Activated CD8-positive, alpha-beta T cell treated with anti-CD3 and anti-CD28 coated beads for 36 hours (primary cell): ENCODE measurements at places on chromosomes 5 and 9.

GRCh38 chr5:120913396-120913795 is 449.3 kb downstream of the PRR16 start:
- no peak for DNase-seq

DNA sequence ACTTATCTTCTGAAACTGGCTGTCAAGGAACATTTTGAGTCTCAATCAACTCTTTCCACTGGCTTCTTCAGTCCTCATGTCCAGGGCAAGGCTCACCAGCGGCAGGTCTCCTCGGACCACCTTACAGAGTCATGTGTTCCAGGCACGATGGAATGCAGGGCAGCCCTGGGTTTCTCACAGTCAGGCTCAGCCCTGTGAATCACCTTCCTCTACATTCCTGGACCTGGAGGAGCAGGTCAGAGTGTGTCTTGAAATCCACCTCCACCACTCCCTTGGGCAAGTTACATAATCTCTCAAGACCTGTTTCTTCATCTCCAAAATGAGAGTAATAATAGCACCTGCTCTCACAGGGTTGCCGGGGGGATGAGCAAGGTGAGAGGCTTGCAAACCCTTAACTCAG is 16.0 kb downstream of the ENC1 start:
- no peak for DNase-seq

DNA sequence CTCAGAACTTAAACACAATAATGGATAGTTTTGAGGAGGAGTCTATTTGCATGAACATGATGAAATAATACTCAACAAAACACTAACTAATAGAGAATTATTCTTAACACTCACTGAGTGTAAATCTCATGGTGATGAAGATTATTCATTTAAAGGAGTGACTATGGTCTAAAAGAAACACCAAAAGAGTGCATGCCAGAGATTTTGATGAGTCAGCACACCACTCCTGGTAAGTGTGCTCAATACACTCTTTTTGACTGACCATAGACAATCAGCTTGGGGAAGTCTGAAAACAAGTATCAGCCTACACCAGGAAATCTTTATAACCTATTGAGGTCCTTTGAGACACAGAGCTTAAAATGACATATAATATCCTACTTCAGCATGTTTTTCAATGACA is 6.8 kb upstream of the FST start:
- no peak for DNase-seq

GRCh38 chr9:119009249-119009648 is 360.0 kb downstream of the BRINP1 start:
- no peak for DNase-seq

- DNase-seq: no peak
These were observed 134.6 kb downstream of the TTLL11 start for GRCh38 chr9:121958530-121958929.

- no peak for DNase-seq
These were observed 207.0 kb upstream of the ZNF462 start for GRCh38 chr9:106655966-106656365.

DNA sequence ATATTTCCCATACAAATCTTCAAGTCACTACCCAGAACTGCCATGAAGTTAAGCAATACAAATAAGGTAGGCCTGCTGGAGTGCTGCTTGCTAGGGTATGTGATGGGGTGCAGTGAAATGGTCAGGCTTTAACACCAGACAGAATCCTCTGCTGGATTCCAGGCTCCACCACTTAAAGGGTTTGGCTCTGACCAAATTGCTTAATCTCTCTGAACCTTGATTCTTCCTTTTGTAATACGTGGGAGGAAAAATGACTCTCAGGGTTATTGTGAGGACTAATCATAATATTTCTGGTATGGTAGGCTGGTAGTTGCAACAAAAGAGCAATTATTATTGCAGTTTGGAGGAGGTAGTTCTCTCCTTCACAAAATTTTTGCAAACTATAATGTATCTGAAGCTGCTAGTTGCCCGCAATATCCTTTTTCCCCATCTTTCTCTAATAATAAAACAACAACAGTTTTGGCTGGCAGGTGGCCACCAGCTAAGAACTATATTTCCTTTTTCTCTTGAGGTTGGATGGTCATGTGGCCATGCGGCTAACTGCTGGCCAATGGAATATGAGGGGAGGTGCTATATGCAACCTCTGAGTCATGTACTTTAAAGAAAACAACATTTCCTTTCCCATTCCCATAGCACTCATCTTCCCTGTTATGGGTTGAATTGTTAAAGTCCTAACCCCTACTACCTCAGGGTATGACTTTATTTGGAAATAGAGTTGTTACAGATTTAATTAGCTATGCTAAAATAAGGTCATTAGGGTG is 44.1 kb downstream of the CCL28 start:
- DNase-seq: no peak

DNA sequence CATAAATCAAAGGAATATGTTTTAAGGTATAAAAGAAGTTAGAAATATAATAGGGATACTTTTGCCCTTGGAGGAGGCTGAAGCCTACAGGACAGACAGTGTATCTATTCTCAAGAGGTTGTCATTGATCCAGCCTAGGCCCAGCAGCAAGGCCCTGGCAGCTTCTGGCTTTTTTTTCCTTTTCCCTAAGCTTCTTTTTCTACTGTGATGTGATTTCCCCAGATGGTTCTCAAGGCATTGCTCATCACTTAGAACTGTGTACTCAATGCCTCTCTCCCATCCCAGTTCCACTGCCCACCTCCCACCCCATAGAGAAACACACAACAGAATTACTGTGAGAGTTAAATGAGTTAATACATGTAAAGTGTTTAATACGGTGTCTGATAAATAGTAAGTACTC is 88.6 kb downstream of the SLC44A1 start:
- DNase-seq: no peak

DNA sequence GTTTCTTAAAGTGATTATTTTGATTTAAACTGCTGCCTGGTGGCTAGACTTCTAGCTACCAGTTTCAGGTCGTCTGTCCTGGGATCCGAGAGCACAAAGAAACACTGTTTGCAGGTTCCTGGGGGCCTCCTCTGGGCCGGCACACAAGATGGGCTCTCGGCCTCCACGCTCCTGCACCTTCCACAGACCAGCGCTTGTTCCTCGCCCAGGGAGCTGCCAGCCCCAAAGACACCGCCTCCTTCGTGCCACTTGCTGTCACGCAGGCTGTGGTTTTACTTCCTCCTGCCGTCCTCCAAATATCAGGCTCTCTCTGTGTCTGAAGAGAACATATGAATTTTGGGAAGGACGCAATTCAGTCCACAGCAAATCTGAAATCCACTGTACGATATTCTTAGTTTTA is 105.8 kb downstream of the ROR2 start:
- DNase-seq: no peak

DNA sequence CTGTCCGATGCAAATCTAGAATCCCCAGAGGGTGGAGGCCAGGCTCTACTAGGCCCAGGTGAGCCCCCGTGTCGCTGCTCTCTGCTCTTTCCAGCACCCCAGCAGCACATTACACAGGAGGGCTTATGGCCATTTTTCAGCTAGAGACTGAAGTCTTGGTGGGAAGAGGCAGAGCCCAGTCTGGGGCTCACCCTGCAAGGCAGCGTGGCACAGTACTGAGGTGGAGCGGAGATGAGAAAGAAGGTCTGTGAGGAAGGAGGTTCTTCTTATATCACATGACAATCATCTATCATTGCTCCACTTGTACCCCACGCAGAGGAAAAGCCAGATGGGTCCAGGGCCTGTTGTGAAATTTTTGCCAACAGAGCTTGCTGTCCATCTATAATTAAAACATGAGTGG is 10.0 kb upstream of the KIF12 start:
- DNase-seq: no peak

GRCh38 chr5:174323878-174324281 is 278.4 kb downstream of the NSG2 start:
- peak; percentile 16 for DNase-seq

DNA sequence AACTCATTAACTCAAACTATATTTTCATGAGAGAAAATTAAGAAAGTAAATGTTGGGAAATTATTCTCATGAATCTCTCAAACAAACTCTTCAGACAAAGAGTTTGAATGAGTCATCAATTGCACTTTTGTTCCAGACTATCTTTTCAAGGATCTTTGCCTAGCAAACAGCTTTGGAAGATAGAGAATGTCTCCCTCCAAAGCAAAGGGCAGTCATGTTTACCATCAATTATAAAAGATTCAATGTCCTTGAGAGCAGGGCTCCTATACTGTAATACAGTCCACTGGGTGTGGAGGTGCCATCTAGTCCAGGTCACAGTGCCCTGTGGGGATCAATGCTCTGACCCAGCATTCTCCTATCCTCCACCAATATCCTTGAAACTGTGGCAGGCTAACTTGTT is 1429.3 kb downstream of the EFNA5 start:
- no peak for DNase-seq

- no peak for DNase-seq
These were observed 556.4 kb downstream of the TUSC1 start for GRCh38 chr9:25121811-25122210.

- DNase-seq: no peak
These were observed 40.7 kb downstream of the CXXC5 start for GRCh38 chr5:139688751-139689372.

- peak; percentile 49 for DNase-seq
These were observed at the start of gene ANGPTL2 for GRCh38 chr9:127122176-127123063. Gene ANGPTL2, minus strand, starts transcription at chr9:127122635. Its CDS starts 13,904 bp downstream, at chr9:127108731.

- DNase-seq: peak; percentile 77
These were observed 1.8 kb downstream of the PTGER4 start for GRCh38 chr5:40681363-40682153.

DNA sequence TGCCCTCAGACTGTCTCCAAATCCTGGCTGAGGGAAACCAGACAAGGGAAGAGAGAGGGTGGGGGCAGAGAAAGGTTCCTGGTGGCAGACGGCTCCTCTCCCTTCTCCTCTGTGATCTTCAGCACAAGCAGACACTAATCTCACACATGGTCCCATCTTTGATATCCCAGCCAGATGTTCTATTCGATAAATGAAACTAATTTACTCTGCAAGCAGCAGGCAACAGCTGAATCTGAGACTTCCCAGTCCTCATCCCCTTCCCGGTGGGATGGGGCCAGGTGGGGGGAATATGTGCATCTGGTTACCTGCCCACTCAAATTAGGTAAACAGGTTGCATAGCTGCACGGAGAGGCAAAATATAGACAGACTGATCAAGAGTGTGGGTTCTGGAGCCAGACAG is 208.9 kb upstream of the PANK3 start:
- no peak for DNase-seq

DNA sequence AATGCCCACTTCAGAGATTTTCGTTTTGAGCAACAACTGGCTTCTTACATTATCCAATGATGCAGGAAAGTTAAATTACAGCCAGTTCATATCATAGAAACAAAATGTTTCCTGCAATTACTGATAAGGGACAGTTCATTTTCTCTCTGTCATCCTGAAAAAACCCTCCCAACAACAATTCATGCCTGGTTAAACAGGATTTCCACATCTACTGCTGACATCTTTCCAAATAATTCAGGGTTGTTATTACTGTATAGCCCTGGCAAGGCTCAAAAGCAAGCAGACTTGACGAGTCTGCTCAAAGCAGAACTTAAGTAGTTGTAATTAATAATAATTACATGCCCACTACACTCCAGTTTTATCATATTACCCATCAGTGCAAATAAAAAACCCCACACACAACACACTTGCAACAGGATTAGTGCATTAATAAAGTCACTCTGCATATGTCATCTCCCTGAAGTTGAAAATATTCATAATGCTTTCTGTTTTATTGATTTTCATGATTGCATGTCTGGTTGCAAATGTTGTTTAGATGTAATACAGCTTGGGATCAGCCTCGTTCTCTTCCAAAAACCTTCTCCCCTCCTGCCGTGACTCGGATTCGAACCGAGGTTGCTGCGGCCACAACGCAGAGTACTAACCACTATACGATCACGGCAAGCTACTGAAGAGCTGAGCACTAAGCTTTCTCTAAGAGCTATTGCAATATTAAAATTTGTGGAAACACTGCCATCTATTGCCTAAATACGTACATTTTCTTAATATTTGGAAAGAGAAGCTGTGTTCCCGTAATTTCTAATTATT is 119.6 kb upstream of the NFIB start:
- no peak for DNase-seq

GRCh38 chr9:12843735-12844134 is 68.9 kb downstream of the LURAP1L start:
- DNase-seq: no peak

DNA sequence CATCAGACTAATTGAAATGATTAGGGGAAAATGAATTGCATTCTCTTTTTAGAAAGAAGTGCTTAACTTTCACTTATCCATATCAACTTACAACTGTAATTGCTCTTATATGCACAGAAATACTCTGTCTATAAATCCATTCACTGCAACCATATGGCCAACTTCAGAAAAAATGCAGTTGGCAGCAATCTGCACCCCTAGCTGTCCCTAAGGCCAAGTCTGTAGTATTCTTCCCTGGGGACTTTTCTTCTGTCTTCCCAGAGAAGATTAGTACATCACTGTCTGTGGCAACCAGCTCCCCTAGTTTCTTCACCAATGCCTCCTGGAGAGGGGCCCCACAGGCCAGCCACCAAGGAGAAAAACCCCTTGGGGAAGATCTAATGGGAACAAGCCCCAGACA is 45.4 kb downstream of the ABCA1 start:
- DNase-seq: no peak

DNA sequence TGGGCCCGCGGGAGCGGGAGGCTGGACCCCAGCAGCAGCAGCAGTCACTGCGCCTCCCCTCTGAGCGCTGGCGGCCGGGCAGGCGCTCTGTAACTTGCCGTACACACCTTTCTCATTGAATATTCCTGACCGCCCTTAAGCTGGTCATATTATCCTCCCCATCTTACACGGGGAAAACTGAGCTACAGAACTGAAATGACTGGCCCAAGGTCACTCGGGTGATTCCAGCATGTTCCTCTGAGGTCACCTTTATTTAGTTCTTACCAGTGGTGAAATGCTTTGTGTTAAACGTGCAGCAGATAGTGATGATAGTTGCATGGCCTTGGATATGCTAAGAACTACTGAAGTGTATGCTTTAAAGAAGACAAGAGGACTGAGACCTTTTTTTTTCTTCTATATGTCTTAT is 607 bp downstream of the UQCRQ start:
- no peak for DNase-seq

- peak; percentile 69 for DNase-seq
These were observed 19.6 kb downstream of the ITGA2 start for GRCh38 chr5:53008751-53009150.

DNA sequence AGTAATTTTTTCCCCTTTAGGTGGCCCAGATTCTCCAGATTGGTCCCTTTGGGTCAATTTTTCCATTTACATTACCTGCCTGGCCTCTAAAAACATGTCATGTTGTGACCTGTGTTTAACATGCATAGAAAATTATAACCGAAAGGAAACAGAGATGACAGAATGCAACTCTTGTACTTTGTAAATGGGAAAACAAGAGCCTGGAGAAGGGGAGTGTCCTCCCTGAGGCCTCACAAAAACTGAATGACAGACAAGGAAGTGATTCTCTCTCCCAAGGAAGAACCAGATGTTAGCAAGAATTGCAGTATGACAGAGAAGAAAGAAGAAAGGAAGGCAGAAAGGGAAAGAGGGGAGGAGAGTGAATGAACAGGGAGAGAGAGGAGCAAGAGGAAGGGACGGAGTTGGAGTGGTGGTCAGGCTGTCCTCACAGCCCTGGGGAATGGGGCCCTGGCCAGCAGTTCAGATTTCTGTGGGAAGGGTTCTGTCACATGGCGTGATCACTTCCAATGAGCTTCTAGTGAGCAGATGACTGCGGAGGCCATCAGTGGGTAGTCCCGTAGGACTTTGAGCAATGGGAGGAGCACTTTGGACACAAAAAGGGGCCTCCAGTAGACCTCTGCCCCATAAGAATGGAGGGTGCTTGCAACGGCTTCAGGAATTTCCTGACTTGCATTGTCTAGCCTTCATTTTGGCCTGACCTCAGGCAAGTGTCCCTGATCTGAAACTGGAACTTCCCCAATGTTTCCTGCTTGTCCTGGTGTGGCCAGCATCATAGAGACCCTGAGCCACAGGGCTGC is 31.6 kb downstream of the ABLIM3 start:
- DNase-seq: no peak
